ENCODE measurements at places on chromosomes 3 and 15.

DNA sequence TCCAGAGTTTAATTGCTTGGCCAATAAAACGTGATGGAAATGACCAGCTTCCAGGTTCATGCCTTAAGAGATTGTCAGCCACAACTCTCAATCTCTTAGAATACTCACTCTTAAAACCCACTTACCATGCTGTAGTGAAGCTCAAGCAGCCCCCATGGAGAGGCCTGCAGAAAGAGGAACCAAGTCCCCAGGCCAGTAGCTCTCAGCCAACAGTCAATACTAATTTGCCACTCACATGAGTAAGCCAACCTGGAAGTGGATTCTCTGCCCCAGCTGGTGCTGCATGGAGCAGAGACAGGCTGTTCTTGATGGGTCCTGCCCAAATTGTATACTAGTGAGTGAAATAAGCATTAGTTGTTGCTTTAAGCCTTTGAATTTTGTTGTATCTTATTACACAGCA is 155.9 kb downstream of the OXSM start:
- DNase-seq = no peak

DNA sequence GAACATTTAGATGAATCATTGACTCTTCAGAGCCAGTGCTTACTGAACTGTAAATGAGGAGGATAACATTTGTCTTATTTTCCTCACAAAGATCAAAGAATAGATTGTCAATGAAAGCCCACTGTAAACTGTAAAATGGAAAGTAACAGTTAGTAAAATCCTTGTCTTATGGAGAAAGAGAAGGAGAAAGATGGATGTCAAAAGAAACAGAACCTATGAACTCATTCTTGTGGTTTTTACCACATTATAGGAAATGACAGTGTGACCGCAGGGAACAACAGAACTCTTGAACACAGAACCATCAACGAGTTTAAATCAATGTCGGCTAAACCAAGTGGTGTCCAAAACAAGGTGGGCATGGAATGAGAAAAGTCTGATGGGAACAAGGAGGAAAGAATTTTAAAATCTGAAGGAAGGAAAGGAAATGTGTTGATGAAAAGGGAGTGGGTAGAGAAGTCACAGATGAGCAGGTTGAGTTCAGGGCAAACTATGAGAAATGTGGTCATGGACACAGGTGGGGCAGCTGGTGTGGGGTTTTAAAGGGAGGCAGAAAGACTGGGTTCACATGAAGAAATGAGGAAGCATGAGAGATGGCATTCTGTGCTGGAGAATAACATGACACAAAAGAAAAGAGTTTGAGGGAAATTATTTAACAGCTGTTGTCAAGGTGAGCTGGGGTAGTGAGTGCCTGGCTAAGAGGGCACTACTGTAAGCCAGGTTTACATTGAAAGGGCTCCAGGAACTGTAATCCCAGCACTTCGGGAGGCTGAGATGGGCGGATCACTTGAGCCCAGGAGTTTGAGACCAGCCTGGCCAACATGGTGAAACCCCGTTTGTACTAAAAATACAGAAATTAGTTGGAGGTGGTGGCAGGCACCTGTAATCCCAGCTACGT is 42.4 kb upstream of the ETV5 start:
- no peak for DNase-seq

DNA sequence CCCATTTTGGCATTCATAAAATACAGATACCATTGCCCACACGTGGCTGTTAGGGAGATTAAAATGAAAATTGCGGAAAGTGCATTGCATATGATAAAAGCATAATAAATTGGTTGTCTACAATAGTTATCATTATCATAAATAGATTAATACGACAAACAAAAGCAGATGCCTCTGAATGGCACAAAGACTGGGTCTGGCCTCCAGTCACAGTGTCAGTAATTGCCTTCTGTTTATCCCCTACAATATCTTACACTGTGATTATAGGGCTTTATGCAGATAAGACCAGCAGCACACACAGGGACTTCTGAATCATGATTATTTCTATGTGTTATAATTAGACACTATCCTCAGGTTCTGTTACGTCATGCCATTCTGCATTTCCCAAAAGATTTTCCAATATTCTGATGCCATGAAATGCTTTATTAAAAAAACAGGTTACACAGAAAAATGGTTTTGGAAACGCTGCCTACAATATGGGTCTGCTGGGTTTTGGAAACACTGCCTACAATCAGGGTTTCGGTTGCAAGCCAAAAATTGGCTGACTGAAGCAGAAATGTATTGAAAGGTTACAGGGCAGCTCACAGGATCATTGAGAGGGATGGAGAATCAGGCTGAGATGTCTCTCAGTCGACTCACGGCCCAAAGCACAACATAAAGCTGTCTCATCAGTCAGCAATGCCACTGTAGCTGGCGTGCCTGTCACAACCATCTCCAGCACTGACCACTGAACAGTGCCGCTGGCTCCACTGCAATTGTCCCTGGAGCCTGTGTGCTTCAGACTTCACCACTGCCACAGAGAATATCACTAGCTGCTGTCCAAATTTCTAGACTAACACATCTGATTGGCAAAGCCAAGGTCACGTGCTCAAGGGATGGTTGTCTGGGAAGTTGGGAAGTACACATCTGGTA is 248.1 kb downstream of the ERC2 start:
- DNase-seq = no peak

- DNase-seq = peak; percentile 75
Measured at GRCh38 chr3:14358426-14359211, 43.8 kb upstream of the SLC6A6 start.

DNA sequence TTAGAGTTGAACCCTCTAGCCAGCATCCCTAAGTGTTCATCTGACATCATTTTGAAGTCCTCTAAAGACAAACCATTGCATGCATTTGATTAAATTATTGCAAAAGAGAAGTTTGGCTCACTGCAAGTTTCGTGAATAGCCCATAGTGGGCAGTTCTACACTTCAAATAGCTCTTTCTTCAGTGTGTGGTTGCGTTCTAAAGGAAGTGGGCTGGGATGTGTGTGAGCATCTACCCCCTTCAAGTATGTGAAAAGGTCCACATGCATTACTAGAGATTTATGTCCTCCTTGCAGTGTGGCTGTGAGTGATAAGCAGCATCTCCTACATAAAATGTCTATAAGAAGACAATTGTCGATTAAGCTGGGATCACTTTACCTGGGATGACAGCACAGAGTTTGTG is 54.6 kb downstream of the SST start:
- no peak for DNase-seq

DNA sequence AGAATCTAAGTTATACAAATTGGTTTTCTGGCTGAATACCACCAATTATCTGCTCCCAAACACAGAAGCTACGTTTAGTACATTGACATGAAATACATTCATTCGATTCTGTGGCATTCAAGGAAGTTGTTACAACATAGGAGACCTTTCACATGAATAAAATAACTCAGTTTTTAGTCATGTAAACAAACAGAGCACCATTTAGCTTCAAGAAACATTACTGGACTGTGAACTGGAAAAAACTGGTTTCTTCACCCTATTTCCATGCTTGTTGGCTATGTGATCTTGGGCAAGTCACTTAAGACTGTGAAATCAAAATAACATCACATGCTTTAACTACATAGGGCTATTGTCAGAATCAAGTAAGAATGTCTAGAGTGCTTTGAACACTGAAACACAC is 46.2 kb downstream of the NRG4 start:
- peak; percentile 84 for DNase-seq

DNA sequence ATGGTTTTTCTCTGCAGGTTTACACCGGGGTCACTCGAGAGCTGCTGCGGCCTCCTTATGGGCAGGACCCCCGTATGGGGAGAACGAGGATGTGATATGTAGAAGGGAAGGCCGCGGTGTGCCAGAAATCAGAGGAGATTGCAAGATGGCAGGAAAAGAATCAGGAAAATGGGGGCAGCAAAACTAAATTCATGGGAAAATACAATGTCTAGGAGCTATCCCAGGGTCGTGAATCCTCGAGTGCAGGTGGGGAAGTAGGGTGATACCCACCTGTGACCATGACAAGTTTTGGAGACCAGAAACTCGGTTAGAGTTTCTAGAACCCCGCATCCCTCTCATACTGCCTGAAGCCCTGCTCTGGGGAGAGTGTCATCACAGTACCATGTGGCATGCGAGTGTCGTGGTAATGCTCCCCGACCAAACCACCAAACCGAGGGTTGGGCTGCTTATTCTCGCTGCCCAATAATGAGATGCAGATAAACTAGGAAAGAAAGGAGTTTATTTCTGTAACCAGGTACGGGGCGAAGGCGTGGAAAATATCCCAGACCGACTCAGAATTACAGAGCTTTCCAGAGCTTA is 781 bp downstream of the TRNT1 start:
- DNase-seq = peak; percentile 11

DNA sequence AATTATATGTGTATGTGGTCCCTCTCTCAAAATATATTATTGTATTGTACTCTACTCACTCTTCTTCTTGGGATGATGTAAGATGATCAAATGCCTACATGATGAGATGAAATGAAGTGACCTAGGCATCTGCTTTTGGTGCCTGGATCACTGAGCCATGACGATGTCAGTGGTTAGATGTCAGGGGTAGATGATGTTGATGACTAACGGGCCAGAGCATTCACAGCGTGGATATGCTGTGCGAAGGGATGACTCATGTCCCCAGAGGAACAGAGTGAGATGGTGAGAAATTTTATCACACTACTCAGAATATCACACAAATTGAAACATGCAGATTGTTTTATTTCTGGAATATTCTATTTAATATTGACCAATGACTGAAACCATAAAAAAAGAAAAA is 233.9 kb upstream of the CADM2 start:
- no peak for DNase-seq

- no peak for DNase-seq
Measured at GRCh38 chr3:130849091-130849552, 44.8 kb upstream of the ATP2C1 start.

- peak; percentile 88 for DNase-seq
Measured at GRCh38 chr15:39248204-39248603, 332.7 kb upstream of the THBS1 start.

DNA sequence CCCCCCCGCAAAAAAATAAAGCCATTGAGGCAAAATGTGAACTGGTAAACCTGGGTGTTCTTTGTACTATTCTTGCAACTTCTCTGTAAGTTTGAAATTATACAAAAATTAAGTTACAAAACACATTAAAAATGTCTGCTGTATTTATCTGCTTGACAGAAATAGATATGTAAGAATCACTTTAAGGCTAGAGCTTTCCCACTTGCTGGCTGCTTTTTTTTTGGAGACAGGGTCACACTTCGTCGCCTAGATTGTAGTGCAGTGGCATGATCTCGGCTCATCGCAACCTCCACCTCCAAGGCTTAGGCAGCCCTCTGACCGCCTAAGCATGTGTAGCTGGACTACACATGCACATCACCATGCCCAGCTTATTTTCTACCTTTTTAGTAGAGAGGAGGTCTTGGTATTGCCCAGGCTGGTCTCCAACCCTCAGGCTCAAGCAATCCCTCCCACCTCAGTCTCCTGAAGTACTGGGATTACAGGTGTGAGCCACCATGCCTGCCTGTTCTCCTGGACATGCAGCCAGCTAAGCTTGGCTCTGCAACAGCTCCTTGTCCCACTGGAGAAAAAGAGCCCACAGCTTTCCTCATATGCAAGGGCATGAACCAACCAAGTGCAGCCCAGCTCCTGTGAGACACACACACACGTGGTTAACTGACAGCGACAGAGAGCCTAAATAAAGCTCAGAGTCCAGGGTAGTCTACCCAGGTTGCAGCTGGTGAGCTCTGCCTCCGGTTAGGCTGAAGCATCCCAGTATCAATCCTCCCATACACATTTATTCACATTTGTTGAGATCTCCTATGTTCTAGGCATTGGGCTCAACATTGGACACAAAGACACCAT is 4.5 kb downstream of the RPS17 start:
- no peak for DNase-seq

GRCh38 chr15:68829068-68829467 is 8.4 kb upstream of the ANP32A start:
- DNase-seq = no peak

DNA sequence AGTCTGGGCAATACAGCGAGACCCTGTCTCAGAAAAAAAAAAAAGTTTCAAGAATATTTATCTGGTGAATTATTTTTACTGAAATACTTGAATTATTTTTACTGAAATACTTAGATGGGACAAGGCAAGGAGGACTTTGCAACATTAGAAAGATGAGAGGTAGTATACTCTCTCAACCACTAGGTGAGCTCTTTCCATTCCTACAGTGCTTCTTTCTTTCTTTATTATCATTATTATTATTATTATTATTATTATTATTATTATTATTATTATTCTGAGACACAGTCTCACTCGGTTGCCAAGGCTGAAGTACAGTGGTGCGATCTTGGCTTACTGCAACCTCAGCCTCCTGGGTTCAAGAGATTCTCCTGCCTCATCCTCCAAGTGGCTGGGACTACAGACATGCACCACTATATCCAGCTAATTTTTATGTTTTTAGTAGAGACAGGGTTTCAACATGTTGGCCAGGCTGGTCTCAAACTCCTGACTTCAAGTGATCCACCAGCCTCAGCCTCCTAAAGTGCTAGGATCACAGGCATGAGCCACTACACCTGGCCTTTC is 468.8 kb downstream of the MAGI1 start:
- DNase-seq = no peak

DNA sequence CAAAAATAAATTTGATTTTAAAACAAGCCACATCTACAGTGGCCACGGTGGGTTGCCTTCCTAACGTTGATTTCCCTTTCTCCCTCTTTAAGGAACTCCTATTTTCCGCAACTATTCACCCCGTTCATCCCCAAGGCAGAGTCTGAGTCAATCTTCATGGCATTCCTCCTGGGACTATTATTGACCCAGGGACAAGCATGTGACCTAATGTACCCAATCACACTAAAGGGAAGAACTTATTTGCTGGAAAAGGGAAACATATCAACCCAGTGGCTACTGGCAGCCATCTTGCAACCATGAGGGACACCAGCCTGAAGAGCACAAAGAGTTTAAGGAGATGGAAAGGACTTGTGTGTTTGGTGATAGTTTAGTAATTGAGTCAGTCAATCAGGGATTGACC is 55.4 kb upstream of the ARHGEF3 start:
- no peak for DNase-seq

DNA sequence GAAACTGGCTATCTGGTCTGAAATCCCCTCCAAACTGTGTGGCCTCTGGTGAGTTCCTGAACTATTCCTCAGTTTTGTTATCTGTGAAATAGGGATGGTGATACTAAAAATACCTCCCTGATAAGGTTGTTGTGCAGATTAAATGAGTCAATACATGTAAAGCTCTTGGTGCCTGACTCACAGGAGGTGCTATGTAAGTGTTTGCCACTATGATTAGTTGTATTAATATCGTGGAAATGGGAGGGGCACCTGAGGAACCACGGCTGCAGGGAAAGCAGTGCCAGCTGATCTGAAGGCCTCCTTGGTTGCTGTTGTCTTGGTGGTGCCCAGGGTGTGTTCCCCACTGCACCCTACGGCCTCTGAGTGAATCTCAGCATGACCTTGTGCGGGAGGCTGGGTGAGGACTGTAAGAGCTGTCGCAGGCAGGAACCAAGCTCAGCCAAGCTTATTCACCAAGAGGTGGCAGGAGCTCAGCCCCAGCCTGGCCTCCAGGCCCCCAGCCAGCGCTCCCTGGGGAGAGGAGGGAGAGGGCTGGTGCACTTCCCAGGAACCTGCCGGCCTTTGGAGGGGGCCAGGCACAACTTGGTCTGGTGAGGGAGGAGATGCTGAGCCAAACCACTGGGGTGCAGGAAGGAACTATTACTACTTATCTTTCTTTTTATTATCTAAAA is 44.8 kb upstream of the CCDC174 start:
- DNase-seq = no peak

GRCh38 chr15:57728436-57728835 is 21.9 kb downstream of the POLR2M start:
- DNase-seq = peak; percentile 28

GRCh38 chr3:67000009-67000408 is 1.9 kb downstream of the KBTBD8 start:
- peak; percentile 86 for DNase-seq

GRCh38 chr3:160480931-160481330 is 31.3 kb upstream of the TRIM59 start:
- peak; percentile 40 for DNase-seq

Measured in IMR-90 (cell line).